Omental fat pad (tissue), 4 donors: ENCODE measurements at places on chromosomes 3 and 15. TPM values are rescaled to one million over a fixed set of nuclear protein-coding genes. Genes with fewer than 3 reads are reported as not detected.

- DNase-seq: no peak
These were observed 139.3 kb upstream of the ICE2 start for GRCh38 chr15:60618206-60618605.

GRCh38 chr3:175428466-175428865 lies 569.3 kb downstream of the NAALADL2 start:
- DNase-seq: no peak

The TPRG1 gene
- 18.3 TPM for total RNA-seq

The NPRL2 gene
- total RNA-seq: 12.4 TPM

GRCh38 chr3:72018343-72018984 lies 233.5 kb upstream of the PROK2 start:
- no peak for DNase-seq

DNA sequence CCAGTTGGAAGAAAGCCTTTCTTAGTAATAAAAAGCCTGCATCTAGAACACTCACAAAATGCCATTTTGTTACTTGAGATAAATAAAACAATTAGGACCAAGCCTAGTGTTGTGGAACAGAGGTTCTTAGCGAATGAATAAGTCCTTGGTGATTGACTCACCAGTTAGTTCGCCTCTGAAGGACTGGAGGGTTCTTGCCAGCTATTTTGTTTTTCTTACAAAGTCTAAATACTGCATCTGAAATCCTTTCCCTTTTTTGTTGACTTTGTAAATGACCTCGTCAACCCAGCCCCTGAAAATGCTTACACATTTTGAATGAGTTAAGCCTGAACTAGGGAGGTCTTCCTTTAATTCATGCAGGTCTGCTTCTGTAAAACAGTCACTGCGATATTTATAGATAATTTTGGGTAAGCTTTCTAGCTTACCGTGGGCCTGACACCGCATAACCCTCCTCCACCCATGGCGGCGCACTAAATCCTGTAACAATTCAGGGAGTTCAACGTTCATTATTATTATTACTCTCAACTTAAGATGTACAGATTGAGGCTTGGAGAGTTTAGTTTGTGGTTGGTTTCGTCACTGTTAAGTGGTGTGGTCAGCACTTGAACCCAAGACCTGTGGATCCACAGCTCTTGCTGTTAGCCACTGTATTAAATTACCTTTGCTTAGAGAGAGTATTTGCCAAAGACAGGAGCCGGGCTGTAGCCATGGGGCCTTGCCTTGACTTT lies 45.0 kb upstream of the SACM1L start:
- no peak for DNase-seq

- DNase-seq: no peak
These were observed 597.2 kb upstream of the AGTR1 start for GRCh38 chr3:148100476-148100875.

The SI gene
- total RNA-seq: not detected

The PTX3 gene
- total RNA-seq: 257 TPM

The BCHE gene
- 17.8 TPM for total RNA-seq

The ADGRG7 gene
- total RNA-seq: not detected

The ROBO1 gene
- 23.8 TPM for total RNA-seq

GRCh38 chr3:155007729-155008128 lies 72.4 kb upstream of the MME start:
- no peak for DNase-seq

DNA sequence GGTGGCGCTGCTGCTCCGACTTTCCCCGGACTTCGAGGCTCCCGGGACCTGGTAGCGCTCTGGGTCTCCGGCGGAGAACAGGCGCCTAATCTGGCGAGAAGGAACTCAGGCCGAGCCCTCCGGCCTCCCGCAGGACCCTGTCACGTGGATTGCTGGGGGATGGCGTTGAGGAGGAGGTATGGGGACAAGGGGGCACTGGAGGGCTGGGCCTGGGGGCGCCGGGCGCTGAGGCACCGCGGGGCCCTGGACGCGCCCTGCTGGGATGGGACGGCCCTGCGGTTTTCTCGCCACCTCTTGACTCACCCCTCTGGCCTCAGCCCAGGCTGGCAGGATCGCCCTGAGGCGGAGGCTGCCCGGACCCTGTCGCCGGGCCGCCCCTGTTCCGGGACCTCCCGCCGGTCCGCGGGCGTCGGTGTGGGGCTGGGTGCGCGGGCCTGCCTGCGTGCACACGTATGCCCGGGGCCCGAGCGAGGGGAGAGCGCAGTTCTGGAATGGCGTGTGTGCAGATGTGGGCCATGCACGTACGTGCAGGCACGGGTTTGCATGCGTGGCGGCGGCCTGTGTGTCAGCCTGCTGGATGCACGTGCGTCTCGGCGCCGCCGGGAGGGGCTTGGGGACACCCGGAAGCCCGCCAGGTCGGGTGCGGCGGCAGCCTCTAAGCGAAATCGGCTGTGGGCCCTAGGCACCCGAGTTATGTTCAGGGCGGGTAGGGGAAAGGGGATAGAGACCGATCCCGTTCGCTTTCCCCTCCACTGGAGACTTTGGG lies 752 bp downstream of the C15orf39 start:
- no peak for DNase-seq

GRCh38 chr3:58332575-58333188 lies at the start of gene PXK:
PXK (plus strand) TSS chr3:58332892; CDS start chr3:58332989, 97 bp downstream.
- peak; percentile 42 for DNase-seq

The CCRL2 gene
- total RNA-seq: 13.1 TPM

The ZNF385D gene
- 41.4 TPM for total RNA-seq

DNA sequence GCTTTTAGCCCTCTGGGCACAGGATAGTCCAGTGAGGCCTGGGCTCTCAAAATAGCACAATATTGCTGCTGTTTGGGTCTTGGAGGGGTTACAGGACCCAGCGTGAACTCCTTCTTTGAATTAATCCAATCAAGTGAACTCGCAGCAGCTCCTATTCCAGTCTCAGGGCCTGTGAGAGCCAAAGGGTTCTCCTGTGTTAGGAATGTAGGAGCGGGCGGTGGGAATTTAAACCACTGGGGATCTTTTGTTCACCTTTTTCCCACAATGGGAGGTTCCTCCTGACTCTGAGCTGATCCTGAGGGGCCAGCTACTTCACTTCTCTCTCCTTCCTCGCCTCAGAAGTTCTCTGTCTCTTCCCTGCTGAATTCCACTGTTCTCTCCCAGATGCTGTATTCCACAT lies 504.0 kb downstream of the UNC13C start:
- DNase-seq: no peak

The SNTN gene
- total RNA-seq: not detected

DNA sequence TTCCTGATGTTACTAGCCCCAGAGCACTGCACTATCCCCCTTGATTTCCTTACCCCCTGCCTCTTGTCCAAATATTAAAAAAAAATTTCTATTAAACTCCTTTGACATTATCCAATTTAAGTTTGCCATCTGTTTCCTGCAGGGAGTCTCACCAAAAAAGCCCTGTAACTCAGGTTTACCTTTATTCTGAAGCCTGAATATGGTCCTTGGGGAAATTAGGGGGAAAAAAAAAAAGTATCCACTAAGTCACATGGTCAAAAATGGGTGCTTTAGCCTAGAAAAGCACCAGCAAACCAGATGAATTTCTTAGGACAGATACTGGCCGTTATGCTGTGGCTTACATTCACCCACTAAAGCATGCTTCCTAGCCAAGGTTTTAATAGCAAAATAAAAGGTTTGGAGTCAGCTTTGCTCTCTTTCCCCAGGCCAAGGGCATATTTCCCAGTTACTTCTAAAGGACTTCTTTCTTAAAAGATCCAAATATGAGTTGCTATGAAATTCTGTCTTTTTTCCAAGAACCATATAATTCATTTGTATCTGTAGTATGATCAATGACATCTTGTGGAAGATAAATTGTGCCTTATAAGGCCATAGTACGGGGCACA lies 394.9 kb downstream of the LSAMP start:
- no peak for DNase-seq

The MYO5C gene
- 7.7 TPM for total RNA-seq

GRCh38 chr3:170493712-170494182 lies 75.1 kb downstream of the CLDN11 start:
- no peak for DNase-seq

DNA sequence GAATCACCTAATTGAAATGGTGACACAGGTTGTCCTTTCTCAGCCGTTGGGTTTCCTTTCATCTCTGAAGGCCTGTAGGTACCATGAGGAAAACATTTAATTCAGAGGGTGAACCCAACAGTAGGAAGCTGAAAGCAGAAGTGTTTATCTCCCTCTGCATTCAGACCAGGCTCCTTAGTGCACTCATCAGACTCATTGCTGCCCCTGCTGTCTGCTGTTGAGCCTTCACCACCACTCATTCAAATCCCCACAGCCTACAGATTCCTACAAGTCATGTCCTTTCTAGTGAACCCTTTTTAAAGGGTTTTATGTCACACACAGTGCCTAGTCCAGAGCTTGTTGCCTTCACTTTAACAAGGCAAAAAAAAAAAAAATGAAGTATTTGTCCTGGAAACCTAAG lies 13.4 kb downstream of the WDR48 start:
- no peak for DNase-seq

The PAQR9 gene
- total RNA-seq: 1.8 TPM

GRCh38 chr3:68163062-68163461 lies 508.6 kb upstream of the SUCLG2 start:
- no peak for DNase-seq

DNA sequence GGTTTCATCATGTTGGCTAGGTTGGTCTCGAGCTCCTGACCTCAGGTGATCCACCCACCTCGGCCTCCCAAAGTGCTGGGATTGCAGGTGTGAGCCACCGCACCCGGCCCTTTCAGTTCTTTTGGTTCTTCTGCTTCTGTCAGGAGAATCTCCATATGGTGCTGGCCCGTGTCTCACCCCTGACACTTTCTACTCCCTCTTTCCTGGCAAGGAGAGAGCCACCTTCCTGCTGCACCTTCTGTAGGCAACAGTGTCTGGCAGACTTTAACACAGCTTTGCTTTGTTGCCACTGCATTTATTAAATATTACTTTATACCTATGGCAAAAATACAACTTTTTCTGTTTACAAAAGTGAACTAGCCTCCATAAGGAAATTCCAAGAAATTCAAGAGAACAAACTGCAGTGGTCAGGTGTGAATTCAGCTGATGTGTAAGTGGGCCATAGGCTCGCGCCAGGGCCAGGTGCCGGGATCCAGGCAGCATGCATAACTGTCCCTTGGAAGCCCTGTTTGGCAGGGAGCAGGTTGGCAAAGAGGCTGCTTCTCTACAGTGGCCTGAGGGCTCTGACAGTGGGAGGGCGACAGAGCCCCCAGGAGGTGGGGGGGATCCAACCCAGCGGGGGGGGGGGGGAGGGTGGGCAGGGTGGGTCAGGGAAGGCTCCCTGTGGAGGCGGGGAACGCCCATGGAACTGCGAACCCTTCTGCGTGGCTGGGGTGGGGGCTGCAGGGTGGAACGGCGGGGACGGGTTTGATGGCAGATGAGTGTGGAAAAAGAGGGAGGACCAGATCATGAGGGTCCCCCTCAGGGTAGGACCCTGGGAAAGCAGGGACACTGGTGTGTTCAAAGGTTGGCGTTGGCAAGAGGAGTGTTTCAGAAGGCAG lies 21.1 kb downstream of the CTSH start:
- no peak for DNase-seq
